ENCODE measurements at places on chromosomes 2 and 18.

DNA sequence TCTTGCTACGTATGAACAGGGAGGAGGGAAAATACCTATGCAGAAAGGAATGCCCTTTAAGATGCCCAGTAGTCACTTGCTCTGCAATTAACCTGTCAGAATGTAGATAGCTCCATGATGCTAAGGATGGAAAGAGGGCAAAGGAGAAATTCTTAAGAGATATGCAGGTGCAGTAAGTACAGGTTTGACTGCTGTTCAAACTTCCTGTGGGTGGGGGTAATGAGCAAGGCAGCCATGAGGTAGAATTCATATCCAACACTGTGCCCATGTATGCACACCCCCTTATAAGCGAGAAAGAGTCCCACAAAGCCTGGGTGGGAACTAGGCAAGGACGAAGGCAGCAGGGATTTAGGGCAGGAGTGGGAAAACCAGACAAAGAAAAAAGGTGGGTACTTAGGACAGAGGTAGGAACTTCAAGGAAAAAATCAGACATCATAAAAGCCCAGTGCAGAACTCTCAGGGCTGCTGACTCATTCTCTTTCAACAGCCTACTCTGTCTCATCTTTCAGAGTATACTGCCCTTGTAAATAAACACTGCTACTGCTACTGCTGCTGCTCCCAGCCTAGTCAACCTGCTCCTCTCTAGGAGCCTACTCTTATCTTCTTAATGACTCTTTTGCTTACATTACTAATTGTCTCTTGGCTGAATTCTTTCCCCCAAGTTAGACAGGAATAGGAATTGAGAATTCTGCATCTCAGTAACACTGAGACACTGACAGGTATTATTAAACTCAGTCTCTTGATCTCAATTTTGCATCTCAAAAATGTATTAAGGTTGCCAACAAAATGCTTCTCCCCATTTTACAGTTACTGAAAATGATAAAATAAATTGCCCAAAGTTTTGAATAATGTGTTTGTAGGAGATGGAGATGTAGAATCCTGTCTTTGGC is 189.0 kb downstream of the PTH2R start:
- no peak for DNase-seq

DNA sequence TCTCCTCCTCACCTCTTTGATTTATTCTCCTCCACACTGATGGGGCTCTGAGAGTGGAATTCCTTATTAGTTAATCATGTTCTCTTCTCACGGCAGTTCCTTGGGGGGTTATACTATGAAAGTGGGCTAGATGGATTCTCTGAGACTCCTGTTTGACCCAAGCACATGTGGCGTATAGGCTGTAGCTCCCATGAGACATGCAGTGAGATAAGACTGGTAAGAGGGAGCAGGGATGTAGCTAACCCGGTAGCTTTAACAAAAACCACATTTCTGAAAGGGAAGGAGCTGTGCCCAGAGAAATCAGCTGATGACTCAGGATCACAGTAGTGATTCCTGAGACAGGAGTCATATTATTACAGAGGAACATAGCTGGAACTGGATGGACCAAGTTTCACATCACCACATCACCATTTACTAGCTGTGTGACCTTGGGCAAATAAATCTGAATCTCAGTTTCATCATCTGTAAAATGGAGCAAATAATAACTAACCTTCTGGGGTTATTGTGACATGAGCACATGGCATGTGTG is 82.9 kb downstream of the CRIM1 start:
- no peak for DNase-seq

- DNase-seq: no peak
These were observed 37.6 kb upstream of the MCM6 start for GRCh38 chr2:135913727-135914365.

DNA sequence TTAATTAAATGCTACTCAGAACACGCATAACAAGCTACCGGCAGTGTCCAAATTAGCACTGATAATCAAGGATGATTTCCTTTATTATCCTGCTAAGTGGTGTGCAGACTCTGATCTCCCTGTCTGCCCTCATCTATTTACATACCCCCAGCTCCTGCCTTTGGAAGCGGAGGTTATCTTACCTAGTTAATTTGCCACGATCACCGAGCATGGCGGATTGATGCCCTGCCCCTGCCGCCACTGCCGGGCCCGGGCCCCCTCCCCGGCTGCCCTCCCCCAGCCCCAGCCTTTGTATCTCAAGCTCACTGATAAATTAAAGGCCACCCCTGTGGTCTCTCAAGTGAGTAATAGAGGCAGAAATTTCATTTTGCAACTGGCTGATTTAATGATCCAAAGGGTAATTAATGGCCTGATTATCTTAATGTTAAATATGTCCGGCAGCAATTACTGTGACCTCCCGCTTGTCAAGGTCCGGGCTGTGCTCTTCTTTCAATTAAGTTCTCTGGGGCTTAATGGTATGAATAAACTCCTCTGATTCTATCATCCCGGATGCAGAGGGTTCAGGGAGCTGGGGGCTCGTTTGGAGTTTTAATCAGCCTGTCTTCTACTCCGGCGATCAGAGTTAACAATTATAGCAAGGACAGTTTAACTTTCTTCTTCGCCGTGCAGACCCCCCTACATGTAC is 113.4 kb downstream of the GBX2 start:
- no peak for DNase-seq

- no peak for DNase-seq
These were observed 111.2 kb downstream of the CLIP4 start for GRCh38 chr2:29226375-29226774.

DNA sequence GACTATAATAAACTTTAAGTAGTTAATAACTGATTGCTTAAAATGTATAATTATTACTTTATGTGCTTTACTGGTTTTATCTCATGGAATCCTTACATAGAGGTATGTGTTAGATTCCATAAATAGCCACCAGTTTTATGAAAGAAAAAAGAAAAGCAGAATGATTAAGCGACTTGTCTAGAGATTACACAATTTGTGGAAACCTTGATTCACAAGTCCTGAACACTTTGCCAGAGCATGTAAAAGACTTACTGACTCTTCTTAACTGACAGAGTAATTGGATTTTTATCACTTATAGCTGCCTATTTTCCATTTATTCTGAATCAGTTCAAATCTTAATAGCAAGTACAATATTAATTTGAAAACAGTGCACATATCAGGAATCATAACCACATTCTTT is 448.7 kb upstream of the NETO1 start:
- DNase-seq: no peak

DNA sequence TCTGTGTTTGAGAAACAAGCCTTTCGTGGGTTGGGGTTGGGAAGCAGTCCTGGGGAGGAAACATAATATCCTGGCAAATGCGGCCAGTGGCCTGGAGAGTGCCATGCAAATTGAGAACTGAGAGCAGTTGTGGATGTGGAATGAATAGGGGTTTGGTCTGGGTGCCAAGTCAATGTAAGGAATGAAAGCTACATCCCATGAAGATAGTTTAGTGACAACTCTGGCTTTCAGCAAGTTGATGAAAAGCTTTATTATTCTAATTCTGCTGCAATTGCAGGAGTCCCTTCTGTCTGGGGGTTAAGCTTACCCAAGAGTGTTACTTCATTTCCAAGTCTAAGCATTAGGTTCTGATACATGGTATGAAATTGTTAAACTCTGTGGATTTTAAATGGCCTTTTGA is 771.6 kb downstream of the DPP10 start:
- no peak for DNase-seq

All from left hindlimb (tissue), 1 donor.